Natural killer cell (primary cell): ENCODE measurements at places on chromosomes 6 and 20.

DNA sequence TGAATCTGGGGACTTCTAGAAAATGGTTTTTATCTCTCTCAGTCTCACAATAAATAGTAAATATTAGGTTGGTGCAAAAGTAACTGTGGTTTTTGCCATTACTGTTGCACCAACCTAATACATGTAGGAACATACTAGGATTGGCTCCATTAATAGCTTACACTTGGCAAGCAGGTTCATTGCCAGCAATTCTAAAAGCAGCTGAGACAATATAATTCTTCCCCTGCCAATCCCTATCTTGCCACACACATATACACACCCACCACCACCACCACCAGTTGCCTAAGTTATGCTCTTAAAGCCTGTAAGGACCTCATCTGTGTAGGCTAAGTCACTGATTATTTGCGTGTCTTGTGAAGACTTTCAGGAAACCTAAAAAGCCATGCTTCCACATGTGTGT, 145.1 kb downstream of the KIF16B start:
- DNase-seq = no peak

DNA sequence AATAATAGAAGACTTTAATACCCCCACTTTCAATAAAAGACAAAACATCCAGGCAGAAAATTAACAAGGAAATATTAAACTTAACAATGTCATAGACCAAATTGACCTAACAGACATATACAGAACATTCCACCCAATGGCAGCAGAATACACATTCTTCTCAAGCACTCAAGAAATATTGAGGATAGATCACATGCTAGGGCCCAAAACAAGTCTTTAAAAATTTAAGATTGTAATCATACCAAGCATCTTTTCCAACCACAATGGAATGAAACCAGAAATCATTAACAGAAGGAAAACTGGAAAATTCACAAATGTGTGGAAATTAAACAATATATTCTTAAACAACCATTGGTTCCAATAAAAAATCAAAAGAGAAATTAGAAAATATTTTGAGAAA, 161.0 kb downstream of the COL12A1 start:
- DNase-seq = no peak

- DNase-seq = no peak
These were observed 828 bp downstream of the ASCC3 start for GRCh38 chr6:100880149-100880852.

DNA sequence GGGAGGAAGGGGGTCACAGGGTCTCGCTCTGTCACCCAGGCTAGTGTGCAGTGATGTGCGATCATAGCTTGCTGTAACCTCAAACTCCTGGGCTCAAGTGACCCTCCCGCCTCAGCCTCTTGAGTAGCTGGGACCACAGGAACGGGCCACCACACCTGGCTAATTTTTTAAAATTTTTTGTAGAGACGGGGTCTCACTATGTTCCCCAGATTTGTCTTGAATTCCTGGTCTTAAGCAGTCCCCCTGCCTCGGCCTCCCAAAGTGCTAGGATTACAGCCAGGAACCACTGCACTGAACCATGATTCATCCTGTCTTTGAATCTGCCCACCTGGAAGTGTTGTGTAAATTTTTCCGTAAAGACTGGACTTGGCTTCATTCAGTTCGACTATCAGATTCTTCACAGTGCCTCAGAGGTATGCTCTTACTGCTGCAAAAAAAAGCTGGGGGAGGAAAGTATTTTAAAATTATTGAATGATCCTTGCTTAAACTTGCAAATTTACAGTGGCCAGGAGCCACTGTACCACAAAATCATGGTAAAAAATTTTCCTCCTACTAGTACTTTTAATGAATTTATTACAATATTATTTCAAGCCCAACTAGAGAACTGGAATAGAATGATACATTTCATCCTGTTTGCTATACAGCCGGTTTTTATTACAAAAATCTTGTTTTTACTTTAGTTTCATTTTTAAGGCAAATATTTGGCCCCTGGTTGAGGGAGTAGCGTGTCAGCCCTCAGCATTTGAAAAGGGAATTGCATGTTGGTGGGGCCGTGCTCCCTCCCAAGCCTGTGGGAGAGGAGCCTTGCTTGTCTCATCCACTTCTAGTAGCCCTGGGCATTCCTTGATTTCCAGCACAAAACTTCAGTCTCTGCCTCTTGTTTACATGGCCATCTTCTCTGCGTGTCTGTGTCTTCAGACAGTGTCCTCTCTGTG, 202.5 kb upstream of the SGK1 start:
- no peak for DNase-seq

GRCh38 chr20:36613974-36614373, 8.4 kb downstream of the RAB5IF start:
- DNase-seq = no peak

DNA sequence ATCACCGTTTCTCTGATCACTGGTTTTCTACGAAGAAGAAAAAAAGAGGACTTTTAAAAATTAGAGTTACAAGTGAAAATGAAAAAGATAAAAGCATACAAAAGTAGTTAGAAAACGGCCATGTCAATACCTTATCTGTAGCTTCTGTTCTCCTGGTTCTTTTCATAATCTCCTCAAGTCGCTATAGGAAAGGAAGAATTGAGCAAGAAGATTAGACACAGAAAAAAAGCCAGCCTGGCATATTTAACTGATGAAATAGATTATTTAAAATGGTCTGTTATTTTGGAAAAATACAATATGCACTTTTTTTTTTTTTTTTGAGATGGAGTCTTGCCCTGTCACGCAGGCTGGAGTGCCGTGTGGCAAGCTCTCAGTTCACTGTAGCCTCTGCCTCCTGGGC, 70.2 kb upstream of the BCLAF1 start:
- no peak for DNase-seq

DNA sequence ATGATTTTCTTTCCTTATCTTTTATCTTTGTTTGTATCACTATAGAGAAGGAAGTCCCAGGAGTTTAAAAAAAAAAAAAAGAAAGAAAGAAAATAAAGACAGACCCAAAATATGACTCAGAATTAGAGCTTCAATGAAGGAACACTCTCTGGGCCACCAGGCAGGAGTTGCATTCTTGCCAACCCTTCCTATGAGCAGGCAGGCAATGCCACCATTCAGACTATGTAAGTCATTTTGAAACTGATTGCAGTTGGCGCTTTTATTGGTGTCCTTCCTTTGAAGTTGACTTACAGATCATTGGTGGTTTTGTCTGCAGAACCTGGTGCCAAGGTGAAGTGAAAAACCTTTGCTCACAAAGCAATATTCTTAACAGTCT, 50.3 kb downstream of the MYB start:
- no peak for DNase-seq
